ENCODE measurements at places on chromosomes 7 and 10.

DNA sequence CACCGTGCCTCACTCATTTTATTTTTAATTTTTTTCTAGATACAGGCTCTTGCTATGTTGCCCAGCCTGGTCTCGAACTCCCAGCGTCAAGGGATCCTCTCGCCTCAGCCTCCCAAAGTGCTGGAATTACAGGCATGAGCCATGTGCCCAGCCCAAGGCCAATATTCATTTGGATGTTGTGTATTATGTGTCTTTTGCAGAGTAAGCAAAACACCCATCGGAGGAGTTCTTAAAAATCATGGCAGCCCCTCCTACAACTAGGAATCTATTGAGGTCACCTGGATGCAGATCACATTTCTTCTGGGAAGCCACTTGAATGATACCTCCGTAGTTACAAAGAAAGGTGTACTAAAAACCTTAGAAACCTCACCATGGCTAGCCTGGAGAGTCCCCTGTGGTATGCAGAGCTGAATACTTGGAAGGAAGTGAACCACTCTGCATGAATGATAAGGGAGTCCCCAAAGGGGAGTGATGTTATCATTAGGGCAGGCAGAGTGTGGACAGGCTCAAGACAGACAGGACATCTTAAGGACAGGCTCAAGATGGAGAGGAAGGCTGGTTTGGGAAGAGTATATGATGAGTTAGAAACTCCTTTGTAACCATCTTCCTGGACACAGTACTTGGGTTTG is 185.7 kb downstream of the TAX1BP1 start:
- DNase-seq, result no peak

GRCh38 chr10:54613162-54613561 is 187.9 kb downstream of the PCDH15 start:
- DNase-seq, result no peak

GRCh38 chr7:45593877-45594276 is 19.7 kb downstream of the ADCY1 start:
- DNase-seq, result no peak

GRCh38 chr10:88181902-88182600 is 318.6 kb downstream of the PTEN start:
- DNase-seq, result no peak
